ENCODE measurements at places on chromosomes 7 and 10.

DNA sequence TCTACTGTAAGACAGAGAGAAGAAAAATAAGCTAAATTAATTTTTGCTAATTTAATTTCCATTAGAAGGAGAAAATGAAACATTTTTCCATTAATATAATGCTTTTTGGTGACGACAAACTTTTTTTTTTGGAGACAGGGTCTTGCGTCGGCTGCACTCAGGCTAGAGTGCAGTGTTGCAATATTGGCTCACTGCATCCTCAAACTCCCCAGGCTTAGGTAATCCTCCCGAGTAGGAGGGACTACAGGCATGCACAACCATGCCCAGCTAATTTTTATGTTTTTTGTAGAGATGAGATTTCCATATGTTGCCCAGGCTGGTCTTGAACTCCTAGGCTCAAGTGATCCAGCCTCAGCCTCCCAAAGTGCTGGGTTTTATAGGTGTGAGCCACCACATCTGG lies 229.8 kb upstream of the LRRN3 start:
- DNase-seq = no peak

DNA sequence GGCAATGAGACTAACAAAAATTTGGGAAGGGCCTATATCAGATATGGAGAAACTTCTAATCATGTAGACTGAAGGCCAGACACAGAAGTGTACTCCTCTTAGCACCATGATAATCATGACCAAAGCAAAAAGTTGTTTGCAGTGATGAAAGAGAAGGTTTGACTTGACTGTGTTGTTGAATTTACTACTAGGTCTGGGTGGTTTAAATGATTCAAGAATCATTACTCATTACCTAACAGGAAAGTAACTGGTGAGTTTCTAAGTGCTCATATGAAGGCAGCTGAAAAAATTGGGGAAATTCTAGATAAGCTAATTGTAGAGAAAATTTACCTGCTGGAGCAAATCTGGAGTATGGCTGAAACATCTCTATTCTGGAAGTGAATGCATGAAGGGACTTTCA lies 451.5 kb upstream of the SORCS1 start:
- DNase-seq = no peak

DNA sequence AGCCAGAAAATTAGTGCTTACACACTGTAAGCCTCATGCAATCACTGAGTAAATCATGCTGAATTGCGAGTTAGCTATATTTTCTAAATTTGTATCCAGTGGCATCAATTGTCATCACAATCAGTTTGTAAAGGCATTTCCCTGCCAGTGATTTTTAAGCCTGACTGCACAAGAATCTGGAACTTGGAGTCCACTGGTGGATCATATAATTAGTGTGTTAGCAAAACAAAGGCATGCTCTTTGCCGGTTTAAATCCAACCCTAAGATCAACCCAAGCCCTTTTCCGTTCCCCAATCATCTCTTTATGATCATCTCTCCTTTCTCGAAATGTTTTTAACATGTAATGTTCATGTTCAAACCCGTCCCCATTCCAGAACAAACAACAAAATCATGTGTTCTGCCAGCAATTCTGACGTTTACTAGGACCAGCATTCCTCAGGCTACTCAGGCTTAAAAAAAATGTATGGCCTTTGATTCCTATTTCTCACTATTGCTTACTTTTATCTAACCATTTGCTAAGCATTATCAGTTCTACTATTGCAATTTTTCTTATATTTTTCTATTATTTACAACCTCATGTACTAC lies 649.2 kb downstream of the SORCS1 start:
- DNase-seq = no peak

GRCh38 chr10:6204063-6204340 lies 1.3 kb downstream of the PFKFB3 start:
- DNase-seq = peak; percentile 68

GRCh38 chr10:99548041-99548530 lies 15.3 kb downstream of the NKX2-3 start:
- DNase-seq = no peak

DNA sequence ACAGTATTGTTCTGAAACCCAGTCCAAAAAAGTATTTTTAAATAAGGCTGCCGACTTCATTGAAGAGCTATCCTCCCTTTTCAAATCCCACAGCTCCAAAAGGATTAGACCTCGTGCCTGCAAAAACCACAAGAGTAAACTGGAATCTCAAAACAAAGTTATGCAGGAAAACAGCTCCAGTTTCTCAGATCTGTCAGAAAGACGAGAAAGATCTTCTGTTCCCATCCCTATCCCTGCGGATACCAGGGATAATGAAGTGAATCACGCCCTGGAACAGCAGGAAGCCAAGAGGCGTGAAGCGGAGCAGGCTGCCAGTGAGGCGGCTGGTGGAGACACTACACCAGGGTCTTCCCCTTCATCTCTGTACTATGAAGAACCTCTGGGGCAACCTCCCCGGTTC lies 12.6 kb downstream of the MYPN start:
- DNase-seq = no peak

DNA sequence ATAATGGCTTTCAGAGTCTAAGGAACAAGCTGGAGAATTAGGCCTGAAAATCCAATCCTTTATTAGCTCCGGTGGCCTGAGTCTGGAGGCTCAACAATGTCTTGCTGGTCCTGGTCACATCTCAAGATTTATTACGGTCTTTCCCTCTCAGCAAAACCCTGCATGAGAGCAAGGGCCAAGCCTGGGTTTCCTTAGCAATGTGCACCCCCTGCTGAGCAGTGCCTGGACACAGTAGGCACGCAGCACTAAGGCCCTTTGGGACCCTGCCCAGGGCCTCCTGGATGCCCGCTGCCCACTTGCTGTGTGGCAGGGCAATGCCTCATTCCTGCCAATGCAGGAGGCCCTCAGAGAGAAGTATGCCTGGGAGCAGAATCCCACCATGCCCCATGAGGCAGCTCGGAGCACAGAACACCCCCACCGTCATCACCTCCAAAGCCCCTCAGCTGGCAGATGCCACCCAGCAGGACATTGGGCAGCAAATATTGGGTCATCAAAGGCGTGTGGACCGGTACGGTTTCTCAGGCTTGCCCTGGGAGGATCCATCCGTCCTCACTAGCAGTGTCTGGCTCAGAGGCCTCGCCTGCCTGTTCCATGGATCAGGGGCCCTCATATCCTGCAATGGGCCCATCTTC lies 156.4 kb downstream of the OAT start:
- no peak for DNase-seq

DNA sequence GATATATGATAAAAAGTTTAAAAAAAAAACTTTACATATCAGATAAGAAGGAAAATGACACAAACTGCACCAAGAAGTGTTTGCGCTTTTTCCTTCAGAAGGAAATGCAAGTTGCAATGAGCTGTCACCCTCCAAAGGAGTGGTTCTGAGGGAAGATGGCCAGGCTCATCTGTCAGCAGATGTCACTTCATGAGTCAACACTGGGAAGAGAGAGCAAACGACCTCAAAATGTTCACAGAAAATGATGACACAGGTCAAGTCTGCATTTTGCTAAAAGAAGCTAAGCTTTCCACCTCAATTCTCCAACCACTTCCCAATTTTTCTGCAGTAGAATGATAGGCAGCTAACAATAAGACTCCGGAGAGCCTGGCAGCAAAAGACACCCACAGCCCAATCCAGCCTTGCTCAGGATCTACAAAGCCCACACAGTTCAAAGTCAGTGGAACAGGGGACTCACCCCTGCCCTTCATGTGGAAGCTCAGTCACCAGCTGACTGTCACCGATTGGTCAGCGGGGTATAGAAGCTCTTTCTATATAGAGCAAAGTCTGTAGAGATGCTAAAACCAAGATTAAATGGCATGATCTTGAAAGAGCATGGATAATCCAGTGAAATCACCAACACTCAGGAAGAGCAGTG lies 155.1 kb upstream of the NEBL start:
- no peak for DNase-seq

DNA sequence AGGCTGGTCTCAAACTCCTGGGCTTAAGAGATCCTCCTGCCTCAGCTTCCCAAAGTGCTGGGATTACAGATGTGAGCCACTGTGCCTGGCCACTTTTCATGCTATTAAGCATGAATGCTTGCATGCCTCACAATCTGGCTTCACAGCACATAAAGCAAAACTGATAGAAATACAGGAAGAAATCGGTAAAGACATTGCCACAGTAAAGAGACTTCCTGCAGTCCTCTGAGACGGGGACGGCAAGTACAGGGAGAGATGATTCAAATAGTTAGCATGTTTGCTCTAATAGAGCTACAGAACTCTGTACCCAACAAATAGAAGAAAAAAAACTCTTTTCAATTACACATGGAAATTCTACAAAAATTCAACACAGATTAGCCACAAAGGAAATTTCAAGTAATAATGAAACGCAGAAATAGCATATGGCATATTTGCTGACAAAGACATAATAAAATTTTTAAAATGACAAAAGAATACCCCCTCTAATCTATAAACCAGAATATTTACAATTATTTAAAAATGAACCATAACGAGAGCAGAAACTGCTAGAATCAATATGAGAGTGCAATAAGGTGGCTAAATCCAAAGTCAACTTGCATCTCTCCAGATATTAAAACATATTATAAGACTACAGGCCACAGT lies 32.3 kb downstream of the CARD11 start:
- no peak for DNase-seq

DNA sequence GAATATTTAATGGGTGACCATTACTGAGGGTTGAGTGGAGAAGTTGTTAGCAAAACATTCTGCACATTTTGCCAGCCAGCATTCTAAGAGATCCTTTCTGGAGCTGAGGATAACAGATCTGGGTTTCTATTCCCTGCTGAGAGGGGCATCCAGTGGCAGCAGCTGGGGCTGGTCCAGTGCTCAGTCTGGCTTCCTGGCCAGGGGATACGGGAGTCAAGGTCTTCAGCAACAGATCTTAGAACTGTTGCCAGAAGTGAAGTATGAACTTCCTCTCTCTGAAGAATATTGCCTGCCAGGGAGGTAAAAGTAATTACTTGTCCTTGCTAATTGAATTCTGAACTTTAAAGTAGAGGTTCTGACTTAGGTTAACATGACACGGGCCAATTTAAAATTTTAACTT lies 568.4 kb downstream of the REEP3 start:
- no peak for DNase-seq

- no peak for DNase-seq
Observed at GRCh38 chr10:35007858-35008301, 82.3 kb downstream of the CUL2 start.

- DNase-seq = no peak
Observed at GRCh38 chr10:99930731-99931550, 78.8 kb downstream of the DNMBP start.

DNA sequence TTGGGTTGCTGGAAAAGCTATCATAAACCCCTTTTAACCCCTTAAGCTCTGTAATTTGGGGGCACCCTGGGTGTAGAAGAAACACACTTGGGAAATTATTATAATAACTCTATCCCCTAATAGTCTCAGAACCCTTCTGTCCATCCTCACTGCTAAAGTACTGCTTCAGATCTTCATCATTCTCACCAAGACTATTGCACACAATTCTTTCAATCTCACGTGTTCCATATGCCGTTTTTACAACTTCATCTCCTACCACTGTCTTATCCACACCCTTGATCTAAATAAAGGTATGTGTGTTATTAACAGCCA lies 15.8 kb downstream of the ANKRD22 start:
- no peak for DNase-seq

GRCh38 chr10:78964952-78965633 lies 103.7 kb upstream of the ZMIZ1 start:
- no peak for DNase-seq

DNA sequence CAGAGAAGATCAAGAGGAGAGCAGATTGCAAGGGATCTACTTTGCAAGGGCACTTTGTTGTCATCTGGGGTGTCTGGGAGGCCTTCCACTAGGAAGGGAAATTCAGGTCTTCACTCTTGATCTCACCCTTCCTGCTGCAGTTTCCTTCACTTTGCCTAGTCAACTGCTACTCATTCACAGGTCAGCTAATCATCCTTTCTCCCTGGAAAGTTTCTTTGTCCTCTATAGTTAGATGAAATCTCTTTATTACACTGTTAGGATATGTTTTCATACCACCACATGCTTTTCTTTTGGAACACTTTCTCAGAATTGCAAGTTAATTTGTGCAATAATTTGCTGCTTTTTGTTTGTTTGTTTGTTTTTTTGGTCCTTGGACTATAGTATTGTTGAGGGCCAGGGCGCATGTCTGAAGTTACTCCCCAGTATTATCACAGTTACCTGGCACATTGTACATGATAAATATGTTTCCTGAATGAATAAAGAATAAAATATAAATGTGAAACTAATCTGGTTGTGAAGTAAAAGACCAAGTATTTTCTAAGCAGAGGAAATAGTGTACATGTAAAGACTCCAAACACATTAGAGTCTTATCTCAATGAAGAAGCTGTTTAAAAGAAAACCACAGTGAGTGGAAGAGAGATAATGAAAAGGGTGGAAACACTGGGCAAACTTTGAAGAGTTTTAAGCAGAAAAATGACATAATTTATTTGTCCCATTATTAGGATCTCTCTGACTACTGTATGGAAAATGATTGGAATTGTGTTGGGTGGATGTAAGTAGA lies 139.9 kb upstream of the DGKB start:
- DNase-seq = no peak

DNA sequence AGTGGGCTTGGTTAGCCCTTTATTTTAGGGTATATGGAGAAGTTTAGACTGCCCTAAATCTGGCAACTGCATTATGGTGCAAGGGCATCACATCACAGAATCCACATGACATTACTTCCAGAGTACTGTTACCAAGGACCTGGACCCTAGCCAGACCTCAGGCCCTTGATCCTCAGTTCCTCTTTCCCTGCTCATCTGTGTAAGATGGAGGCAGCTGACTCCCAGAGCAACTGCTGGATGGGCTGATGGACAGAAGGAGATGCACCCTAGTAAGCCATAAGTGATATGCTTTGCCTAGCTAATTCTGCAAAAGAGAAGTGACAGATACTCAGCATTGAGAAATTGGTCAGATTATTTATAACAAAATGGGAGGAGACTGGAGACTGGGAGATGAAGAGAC lies 131.7 kb downstream of the DYNC1I1 start:
- no peak for DNase-seq

GRCh38 chr10:47024046-47024322 lies 112.8 kb downstream of the PTPN20 start:
- no peak for DNase-seq

- no peak for DNase-seq
Observed at GRCh38 chr7:104950754-104951153, 63.3 kb upstream of the KMT2E start.

- DNase-seq = no peak
Observed at GRCh38 chr10:788796-789748, 99.6 kb upstream of the DIP2C start.

- no peak for DNase-seq
Observed at GRCh38 chr7:51528172-51528571, 211.6 kb upstream of the COBL start.

- no peak for DNase-seq
Observed at GRCh38 chr10:122294511-122295450, 23.7 kb downstream of the BTBD16 start.

GRCh38 chr7:3034591-3035150 lies 9.0 kb downstream of the CARD11 start:
- DNase-seq = no peak
